ENCODE measurements at places on chromosomes 13 and 19.

- DNase-seq, result no peak
These were observed 1.1 kb upstream of the SWSAP1 start for GRCh38 chr19:11373166-11373884.

- DNase-seq, result no peak
These were observed 795.6 kb downstream of the UQCRFS1 start for GRCh38 chr19:28417361-28417760.

DNA sequence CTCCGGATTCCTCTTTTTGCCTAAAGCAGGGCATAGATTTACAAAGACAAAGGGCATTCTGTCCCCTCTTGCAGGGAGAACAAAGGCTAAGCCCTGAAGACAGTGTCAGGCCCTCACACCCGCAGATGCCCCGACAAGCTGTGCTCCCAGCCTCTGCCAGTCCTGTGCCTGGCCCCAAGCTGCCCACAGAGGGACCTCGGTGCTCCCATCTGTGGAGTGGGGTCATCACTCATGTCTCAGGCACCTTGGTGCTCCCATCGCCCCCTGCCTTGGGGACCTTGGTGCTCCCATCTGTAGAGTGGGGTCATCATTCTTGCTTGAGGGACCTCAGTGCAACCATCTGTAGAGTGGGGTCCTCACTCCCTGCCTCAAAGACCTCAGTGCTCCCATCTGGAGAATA, 24.3 kb downstream of the C13orf46 start:
- DNase-seq, result no peak

DNA sequence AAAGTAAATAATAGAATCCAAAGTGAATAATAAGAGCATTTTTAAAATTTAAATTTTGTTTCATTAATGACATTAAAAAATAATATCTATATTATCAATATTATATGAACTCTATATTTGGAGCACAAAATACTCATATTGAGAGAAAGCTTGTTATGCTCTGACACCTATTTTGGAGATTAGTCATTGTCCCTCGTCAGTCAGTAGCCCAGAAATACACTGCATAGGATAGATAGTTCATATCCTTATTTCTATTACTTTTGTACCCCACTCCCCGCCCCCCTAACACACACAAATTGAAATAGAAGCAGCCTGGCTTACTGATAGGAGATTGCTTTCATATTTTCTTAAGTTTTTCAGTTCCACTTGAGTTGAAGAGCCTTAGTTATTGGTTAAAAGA, 652.8 kb downstream of the PCDH9 start:
- DNase-seq, result no peak

DNA sequence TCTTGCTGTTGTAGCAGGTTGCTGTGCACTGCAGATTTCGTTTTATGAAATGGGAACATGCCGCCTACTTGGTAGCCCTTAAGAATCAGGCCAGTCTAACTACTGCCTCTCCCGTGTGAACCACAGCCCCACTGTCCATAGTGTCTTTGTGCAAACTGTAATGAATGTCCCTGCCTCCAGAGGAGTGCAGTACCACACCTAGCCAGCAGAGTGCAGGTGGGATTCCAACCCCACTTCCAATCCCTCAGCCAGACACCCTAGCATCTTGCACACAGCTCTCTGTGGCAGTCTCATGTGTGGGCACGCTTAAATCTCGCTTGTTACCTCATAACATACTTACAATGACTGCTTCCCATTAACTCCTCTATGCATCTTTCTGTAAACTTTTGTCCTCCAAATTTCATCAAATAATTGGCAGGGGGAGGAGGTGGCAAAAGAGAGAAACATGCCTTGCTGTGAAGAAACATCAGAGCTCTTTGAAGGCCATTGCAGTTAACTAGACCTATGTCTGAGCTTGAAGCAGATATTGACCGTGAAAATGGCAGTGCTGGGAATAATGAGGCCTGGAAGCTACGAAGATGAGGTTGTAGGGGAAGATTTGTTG, 47.2 kb downstream of the ZAR1L start:
- DNase-seq, result peak; percentile 35

DNA sequence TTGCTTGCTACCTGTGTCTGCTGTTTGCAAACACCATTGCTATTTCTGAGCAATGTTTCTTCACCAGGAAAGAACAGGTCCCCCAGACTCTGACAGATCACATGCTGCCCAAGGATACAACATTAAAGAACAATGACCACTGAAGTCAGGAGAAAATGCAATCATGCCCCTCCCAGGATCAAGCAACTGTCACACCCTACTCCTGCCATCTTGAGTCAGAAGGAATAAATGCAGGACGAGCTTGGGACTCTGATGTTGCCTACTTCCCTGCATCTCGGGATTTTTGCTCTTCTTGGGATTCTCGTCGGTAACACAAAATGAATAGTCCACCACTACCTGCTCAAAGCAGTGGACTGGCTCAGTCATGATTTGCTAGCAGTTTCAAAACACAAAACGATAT, 490.6 kb downstream of the COG6 start:
- no peak for DNase-seq

DNA sequence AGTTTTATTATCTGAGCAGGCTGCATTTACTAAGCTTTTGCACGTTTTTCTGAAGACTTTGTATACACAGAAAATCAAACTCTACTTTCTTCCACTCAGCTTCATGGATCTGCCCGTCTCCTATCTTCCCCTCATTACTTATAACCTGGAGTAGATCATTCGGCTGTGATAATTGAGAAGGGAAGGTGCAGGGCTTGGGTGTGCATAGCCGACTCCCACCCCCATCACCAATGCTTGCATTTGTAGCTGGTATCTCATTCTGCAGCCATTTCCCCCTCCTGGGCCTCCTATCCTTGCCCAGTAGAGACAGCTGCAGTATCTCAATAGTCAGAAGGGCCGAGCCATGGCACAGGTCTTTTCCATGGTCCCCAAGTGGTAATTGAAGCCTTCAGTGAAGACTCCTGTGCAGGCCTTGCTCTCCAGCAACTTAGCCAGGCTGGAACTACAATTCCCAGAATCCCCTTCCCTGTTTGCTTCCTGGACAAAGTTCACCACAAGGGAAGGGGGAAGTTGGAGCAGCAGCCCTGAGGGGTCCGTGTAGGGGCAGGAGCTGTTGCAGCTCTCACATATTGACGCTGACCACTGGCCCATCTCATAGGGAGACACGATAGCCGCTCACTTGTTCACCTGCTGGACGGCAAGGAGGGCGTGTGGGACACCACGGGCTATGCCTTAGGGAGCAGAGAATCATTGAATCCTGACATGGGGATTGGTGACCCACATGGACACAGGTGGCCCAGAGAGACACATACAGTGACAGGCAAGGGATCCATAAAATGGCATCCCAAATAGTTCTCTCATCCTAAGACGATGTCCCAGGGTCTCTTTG, 2.1 kb upstream of the SIGLEC8 start:
- DNase-seq, result no peak

DNA sequence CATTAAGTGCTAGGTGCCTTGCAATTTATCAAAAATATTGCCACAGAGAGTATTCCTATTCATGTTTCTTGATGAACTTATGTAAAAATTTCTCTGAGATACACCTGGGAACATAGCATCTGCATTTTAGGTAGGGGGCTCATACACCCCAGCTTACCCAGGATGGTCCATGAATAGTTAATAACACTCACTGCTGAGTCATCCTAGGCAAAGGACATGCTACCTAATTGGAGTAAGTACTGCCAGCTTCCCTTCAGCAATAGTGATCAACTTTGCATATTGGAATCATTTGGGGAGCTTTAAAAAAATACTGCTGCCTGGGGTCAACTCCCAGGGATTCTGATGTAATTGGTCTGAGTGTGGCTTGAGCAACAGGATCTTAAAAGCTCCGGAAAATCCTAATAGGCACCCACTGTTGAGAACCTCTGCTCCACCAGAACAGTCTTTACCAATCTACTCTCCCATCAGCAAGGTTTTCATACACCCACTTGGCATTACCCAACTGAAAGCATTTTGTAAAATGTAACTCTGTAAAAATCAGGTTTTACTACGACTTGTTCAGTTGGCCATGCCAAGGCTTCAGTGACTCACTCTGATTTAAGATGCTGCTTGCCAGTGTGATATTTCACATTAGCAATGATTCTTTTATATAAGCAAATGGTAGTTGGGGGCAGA, 67.2 kb upstream of the FNDC3A start:
- no peak for DNase-seq

DNA sequence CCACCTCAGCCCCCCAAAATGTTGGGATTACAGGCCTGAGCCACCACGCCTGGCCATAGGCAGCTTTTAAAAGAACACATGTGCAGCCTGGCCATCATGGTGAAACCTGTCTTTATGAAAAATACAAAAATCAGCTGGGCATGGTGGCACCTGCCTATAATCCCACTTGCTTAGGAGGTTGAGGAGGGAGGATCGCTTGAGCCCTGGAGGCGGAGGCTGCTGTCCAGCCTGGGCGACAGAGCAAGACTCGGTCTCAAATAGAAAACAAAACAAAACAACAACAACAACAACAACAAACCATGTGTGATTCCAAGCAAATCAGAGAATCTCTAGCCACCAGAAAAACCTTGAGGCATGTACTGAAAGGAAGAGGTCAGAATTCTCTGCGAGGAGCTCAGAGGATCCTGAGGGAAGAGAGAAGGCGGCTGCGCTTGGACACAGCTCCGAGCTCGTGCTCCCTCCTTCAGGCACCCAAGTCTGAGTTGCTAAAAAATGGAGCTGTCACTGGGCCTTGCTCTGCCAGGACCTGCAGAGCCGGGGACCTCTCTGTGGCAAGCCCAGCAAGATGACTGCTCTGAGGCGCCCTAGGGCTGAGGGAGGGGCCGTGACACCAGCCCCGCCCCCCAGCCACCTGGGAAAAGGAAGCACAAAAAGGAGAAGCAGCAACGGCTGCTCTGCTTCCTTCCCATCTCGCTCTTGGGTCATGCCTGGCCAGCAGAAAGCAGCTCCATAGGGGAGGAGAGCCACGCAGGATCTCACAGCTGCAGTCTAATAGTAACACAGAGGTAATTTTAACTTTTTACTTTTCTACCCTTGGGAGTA, at the start of gene ARL11:
ARL11 (plus strand) TSS at position 677 of the 822 bp plus-strand sequence. CDS start 1,941 bp downstream, outside the sequence.
- DNase-seq, result no peak

DNA sequence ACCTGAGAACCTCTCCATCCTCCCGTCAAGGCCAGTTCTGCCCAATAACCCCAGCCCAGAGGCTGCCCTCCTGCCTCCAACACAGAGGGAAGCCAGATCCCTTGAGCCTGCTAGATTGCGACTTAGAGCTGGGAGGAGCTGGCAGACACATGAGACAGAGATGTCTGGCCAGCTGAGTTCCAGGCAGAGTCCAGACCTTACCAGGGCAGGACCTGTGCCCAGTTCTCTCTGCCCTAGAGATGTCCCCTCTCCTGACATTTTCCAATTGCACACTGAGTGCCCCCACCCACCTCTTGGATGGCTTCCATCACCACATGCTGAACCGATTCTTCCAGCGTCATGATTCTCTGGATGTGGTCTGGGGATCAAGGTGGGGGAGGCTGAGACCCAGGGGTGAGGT, 3.0 kb downstream of the HOOK2 start:
- no peak for DNase-seq

DNA sequence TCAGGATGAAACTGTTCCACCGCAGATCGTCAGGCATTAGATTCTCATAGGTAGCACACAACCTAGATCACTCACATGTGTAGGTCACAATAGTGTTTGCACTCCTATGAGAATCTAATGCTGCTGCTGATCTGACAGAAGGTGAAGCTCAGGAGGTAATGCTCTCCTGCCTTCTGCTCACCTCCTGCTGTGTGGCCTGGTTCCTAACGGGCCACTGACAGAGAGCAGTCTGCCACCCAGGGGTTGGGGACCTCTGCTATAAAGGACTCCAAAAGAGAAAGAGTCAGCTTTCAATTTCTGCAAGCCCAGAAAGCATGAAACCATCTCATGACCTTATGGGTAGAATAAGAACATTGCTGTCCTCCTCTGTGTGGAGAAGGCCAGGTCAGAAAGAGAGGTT, 43.5 kb upstream of the PCCA start:
- no peak for DNase-seq

GRCh38 chr19:1768248-1768647, 14.9 kb downstream of the ONECUT3 start:
- DNase-seq, result no peak
